Stimulated activated CD4-positive, alpha-beta T cell treated with anti-CD3 and anti-CD28 coated beads, Interleukin-1b, Interleukin-23, amount 100 ng/mL, for 1 hour (primary cell): ENCODE measurements at places on chromosomes 16 and 17.

DNA sequence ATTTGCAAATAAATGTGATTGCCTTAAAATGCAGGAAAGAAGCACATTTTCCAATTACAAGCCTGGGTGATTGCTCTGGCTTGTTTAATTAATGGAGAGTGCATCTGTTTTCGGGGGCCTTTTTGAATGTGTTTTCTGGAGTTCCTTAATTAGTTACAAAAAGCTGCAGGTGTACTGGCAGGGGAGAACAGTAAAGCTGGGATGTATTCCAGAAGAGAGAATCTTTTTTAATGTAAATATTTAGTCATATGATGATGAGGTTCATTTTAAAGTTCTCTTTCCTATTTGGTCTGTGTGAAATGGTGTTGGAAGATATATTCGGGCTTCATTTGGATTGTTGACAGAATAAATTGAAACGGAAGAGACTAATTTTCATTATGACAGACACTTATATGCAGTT lies 70.9 kb upstream of the N4BP1 start:
- no peak for DNase-seq

DNA sequence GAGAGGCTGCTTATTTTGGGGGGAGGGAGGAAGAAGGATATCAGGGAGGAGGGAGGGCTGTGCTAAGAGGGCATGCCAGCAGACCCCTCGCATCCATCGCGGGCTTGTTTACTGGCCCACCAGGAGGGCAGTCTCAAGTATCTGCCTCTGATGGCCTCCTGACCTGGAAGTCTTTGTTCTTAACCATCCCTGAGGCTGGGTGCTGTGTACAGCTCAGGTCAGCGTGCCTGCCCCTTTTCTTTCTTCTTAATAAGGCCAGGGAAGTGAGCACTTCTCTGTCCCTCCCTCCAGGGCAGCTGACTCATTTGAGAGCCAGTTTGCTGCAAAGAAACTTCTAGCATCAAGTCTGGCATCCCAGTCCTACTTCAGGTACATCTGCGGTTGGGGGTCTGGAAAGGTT lies 157.0 kb downstream of the CCDC182 start:
- no peak for DNase-seq

- DNase-seq = no peak
Observed at GRCh38 chr17:27299384-27300049, 5.6 kb downstream of the WSB1 start.

GRCh38 chr16:73064212-73064993 lies 16.5 kb upstream of the ZFHX3 start:
- no peak for DNase-seq

- DNase-seq = no peak
Observed at GRCh38 chr17:63474174-63474573, 2.7 kb upstream of the ACE start.

DNA sequence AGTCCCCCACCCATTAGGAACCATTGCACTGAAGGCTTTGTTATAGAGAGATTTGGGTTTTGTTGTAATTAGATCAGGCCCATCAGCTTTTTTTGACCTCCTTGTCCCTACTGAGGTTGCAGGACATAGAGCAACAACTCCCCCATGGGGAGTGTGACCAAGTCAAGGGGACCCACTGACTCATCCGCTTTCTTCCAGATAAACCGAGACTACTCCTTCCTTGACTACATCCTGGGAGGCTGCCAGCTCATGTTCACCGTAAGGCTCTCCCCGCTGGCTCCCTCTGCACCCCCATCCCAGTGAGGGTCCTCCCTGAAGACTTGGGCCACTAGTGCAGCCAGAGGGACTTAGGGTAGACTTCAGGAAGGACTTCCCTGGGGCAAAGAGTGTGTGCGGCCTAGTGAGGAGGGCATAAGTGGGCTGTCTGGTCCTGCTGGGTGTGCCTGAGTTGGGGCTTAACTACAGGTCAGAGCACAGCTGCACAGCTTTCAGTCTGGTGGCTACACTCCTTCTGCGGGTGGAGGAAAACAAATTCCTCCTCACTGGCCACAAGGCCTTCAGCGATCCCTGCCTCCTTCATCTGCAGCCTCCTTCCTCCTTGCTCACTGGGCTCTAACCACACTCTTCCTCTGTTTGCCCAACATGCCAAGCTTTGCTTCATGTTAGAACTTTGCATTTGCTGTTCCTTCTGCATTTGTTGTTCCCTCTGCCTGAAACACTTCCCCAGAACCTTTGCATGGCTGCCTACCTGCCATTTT lies 31.0 kb downstream of the CPNE2 start:
- no peak for DNase-seq

DNA sequence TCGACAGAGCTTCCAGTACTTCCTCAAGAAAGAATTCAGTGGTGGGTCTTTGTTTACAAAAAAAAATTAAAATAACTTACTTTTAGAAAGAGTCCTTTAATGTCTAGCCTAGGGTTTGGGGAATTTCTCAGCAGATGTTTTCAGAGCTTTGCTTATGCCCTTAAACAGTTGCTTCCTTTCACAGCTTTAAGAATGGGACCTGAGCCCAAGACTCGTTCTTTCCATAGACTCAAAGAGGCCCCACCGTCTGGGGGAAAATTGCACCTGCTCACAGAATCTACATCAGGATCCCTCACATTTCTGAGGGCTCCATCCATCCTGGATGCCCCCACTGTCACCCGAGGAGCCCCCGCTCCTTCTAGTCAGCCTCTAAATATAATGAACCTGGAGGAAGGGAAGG lies 60.0 kb downstream of the RGS9 start:
- no peak for DNase-seq

DNA sequence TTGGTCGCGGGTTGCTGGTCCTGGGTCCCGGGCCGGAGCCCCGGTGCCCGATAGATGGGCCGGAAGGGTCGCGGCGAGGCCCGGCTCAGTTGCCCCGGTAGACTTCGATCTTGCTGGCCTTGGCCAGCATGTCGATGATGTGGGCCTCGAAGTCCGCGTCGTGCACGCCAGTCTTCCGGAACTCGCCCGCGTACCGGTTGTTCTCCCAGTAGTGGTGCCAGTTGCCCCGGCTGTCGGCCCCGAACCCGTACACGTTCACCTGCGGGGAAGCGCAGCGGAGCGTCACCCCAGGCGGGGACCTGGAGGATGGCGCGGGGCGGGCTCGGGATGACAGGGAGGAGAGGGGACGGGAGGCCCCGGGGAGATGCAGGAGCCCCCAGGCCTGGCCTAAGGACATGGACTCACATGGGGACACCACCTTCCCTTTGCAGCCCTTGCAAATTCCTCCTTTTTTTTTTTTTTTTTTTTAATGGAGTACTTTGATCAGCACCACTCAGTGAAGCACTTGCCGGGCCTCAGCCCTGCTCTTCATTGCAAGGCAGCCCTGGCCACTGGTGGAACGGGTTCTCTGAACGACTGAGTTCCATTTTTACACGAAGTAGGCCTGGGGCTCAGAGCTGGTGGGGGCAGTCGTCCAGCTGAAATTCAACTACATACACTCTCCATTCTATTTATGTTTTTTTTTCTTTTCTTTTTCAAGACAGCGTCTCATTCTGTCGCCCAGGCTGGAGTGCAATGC lies 35.1 kb downstream of the DDX19A start:
- no peak for DNase-seq

- no peak for DNase-seq
Observed at GRCh38 chr17:50026046-50026675, 29.7 kb upstream of the ITGA3 start.

GRCh38 chr17:35568561-35568960 lies 7.9 kb upstream of the SLFN14 start:
- no peak for DNase-seq

DNA sequence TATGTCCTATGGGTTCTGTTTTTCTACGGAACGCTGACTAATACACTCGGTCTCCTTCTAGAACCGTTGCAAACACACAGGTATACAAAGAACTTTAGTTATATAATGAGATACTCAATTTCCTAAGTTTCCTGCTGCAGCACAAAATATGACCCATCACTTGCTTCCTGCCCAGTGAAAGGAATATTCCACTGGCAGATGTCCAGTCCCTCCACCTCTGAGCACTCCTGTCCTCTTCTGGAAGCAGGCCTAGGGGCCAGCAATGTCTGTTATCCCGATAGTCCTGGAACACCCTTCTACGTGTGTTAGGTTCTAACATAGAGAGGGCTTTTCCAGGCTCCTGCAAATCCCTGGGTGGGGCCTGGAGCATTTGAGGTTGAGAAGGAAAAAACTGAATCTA lies 32.7 kb downstream of the ADAMTS18 start:
- no peak for DNase-seq

DNA sequence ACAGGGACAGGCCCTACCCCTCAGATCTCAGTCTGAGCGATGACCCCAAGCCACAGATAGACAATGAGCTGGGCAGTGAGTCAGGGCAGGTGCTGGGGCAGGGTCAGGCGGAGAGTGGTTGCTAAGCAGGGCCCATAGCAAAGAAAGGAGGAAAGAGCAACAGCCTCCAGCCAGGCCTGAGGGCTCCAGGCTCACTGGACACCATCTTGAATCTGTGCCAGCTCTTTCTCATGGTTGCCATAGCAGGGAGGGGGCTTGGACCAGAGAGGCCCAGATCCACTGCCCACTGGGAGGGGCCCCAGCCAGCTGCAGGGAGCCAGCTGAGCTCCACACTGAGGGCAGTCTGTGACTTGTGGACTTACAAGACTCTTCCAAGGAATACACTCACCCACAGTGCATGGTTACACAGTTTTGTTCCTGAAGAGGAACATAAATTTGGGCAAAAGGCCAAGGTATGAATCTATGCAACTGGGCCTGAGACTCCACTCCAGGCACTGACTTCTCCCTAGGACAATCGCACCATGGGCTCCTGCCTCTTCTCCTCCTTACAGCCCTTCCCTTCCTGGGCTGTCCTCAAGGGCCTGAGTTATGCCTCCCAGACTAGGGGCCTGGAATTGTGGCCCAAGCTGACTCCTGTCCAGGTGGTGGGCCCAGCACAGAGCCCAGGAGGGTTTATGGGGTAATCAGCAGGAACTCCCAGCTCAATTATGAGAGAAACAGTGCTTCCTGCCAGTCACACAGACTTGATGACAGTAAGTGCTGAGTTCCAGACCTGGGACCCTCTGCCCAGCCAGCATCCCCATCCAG lies 59.9 kb downstream of the BEAN1 start:
- DNase-seq = no peak

GRCh38 chr17:68184816-68185436 lies 62.9 kb upstream of the AMZ2 start:
- DNase-seq = no peak

GRCh38 chr17:32259586-32259985 lies 6.0 kb upstream of the RHBDL3 start:
- DNase-seq = no peak

- no peak for DNase-seq
Observed at GRCh38 chr16:50925758-50926357, 184.0 kb downstream of the CYLD start.

DNA sequence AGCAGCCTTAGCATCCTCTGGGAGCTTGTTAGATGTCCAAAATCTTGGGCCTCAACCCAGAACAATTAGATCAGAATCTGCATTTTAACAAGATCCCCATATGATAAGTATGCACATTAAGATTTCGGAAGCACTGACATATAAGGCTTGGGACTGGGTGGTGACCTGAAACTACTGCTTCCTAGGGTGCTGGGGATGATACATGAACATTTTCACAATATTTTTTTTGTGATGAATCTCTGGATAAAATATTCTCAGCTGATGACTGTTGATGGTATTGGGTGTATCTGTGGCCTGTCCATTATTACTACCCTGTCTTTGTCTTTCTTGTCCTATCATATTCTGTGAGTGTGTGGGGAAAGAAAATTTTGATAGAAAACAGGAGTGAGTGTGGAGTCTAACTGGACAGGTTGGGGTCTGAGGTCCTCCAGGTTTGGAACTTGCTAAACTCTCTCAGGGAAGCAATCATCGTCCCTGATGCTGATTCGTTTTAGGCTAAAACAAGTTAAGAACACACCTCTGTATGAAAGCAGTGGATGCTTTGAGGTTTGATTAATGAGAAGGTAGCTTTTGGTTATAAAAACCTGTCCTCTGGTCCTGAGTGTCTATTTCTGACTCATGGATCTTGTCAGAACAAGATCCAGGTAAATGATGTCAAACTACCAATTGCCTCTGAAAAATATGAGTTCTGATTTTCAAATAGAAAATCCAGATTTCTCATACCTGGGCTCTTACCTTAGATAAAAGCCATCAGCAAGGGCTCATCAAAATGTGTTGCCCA lies 23.2 kb downstream of the KRT23 start:
- no peak for DNase-seq

GRCh38 chr16:71923941-71924690 lies 28.8 kb downstream of the IST1 start:
- no peak for DNase-seq

DNA sequence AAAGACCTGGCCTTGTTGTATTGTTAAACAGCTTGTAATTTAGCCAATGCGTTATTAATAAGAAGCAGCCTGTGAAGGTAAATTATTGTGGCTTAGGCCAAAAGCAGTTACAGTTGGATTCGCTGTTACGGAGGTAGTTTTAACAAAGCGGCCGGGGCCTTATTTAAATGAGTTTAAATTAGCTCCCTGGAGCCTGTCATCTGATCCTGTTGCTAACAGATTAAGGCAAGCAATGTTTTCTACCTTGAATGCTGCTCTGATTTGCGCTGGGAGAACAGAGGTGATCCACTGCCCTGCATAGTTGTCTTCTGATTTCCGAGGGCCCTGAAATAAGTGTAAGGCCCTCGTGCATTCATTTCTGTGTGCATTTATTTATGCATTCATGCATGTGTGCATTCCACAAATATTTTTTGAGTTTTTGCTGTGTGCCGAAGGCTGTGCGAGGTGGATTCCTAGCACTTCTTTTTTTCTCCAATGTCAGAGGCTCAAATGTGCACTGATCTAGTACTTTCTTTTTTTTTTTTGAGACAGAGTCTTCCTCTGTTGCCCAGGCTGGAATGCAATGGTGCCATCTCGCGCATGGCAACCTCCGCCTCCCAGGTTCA lies 10.9 kb downstream of the SEC14L5 start:
- DNase-seq = no peak

DNA sequence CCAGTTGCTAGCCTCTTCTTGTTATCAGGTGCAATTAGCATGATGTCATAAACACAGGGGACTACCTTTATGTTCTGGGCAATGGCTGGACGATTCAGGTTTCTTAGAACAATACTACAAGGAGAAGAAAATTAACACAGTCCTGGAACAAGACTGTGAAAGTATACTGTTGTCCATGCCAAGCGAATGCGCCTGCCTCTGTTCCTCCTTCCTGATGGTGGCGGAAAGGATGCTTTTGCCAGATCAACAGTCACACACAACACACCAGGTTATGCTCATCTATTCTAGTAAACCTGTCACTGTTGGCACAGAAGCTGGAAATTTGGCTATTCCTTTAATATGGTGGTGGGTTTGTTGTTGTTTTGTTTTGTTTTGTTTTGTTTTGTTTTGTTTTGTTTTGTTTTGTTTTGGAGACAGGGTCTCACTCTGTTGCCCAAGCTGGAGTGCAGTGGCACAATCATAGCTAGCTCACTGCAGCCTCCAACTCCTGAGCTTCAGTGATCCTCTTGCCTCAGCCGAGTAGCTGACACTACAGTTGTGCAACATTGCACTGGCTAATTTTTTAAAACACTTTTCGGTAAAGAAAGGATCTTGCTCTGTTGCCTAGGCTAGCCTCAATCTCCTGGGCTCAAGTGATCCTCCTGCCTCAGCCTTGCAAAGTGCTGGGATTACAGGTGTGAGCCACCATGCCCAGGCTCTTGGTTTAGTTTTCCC lies 3.1 kb upstream of the CD300LD start:
- DNase-seq = no peak

GRCh38 chr16:57920215-57920879 lies 50.6 kb downstream of the CNGB1 start:
- DNase-seq = no peak
